CD8-positive, alpha-beta memory T cell (primary cell): ENCODE measurements at places on chromosomes 16 and 17.

GRCh38 chr16:82605076-82605475 is 21.7 kb upstream of the CDH13 start:
- no peak for DNase-seq

GRCh38 chr16:76194616-76195015 is 82.6 kb upstream of the CNTNAP4 start:
- DNase-seq = no peak

GRCh38 chr17:59637611-59638310 is 18.1 kb downstream of the CLTC start:
- DNase-seq = no peak

- DNase-seq = no peak
Measured at GRCh38 chr17:10628756-10629155, 28.4 kb downstream of the MYH3 start.

- no peak for DNase-seq
Measured at GRCh38 chr17:50676065-50676975, 31.4 kb downstream of the ANKRD40 start.

- no peak for DNase-seq
Measured at GRCh38 chr16:67087803-67088202, 21.9 kb upstream of the PHAF1 start.
